ENCODE measurements at places on chromosomes 2 and 18.
A peak's percentile ranks its signal among the peaks of the same experiment; 100 is the strongest.

DNA sequence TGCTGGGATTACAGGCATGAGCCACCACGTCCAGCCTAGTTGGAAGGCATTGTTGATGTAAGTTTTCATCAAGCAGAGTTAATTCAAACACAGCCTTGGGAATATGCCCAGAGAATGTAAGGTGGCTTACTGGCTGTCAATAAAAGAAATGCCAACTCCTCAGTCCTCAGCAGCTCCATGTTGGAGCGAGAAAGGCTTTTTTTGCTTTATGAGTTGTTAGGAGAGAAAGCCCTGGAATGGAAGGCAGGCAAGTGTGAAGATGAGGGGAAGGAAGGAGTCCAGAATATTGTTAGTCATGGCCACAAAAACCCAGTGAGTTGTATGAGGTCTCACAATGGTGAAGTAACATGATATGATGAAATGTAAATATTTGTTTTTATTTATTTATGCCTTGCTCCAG is 57.1 kb downstream of the MAP4K4 start:
- DNase-seq = no peak

DNA sequence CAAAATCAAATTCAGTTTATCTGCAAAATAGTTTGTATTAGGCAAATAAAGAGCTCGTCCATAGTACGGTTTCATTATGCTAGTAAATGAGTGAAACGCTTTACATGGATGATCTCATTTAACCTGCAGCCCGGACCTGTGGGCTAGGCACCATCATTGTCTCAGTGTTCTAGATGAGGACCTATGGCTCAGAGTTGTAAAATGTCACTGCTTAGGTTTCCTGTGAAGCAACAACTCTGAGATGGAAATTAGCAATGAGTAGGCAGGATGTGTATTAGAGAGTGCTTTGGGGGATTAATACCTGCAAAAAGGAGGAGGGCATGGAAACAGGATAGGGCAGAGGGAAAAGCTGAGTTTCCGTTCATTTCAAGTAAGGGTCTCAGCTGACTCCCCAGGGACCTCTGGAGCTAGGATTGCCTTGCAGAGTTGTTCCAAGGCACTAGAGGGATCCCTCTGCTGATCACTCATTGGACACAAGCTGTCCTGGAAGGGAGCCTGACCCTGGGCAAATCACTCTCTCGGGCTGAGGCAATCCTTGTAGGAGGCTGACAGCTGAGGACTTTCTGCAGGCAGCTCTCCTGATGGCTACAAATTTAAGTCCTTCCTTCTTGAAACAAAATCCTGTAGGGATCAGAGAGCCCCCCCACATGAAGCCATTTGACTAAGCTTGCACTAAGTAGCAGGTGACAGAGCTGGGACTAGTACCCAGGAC is 58.8 kb upstream of the SIX2 start:
- DNase-seq = no peak

DNA sequence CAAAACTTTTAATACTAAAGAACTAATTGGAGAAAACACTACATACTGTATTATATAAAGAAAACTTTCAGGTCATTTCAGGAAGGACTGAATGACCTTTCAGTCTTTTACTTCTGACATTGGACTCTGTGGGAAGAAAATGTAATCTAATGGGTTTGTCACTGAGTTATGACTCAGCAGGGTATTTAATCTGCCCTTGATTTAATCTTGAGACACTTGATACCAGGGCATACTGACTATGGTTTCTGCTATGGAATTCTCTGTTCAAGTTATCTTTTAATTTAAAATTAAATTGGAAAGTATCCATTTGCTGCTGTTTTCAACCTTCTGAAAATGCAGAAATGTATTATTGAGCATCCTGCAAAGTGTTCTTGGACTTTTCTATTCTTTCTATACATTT is 354.2 kb upstream of the GALNT5 start:
- no peak for DNase-seq

- DNase-seq = no peak
These were observed 56.6 kb downstream of the SOWAHC start for GRCh38 chr2:109670556-109671411.

GRCh38 chr2:15937882-15938802 is 2.2 kb upstream of the MYCN start:
- DNase-seq = no peak

DNA sequence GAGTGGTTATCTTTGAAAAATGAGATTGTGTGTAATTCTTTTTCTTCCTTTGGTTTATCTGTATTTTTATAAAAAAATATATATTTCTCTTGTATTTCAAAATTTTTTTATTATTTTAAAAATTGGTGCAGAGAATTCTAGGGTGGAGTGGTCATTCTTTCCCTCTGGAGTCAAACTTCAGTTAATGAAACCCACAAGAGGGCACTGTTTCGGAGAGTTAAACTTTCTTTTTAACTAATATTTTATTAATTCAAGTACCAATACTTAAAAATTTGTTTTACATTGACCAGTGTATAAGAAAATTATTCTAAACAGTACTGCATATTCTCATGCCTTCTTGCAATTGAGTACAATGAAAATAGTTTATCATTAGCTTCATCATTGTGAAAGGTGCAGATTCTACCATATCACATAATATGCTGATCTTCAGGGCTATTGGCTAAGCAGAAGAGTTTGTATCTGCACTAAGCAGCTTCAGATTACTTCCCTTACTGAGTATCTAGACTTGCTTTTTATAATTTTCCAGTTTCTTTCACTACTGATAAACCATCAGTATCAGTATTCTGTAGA is 50.1 kb downstream of the HS1BP3 start:
- no peak for DNase-seq

DNA sequence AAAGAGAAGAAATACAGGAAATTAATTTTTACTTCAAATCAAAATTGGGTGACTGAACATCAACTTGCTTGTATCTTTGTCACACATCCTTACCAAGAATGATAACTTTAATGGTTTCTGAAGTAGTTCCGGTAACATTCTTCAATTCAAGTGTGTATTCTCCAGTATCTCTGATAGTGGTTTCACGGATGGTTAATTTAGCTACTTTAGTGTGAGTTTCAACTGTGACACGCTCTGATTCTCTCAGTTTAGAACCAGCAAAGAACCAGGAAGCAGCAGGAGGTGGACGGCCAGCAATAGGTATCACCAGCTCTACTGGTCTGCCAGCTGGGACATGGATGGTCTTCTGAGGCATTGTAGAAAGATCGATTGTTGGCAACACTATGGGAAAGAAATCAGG is 62.3 kb downstream of the PLEKHA3 start:
- no peak for DNase-seq

DNA sequence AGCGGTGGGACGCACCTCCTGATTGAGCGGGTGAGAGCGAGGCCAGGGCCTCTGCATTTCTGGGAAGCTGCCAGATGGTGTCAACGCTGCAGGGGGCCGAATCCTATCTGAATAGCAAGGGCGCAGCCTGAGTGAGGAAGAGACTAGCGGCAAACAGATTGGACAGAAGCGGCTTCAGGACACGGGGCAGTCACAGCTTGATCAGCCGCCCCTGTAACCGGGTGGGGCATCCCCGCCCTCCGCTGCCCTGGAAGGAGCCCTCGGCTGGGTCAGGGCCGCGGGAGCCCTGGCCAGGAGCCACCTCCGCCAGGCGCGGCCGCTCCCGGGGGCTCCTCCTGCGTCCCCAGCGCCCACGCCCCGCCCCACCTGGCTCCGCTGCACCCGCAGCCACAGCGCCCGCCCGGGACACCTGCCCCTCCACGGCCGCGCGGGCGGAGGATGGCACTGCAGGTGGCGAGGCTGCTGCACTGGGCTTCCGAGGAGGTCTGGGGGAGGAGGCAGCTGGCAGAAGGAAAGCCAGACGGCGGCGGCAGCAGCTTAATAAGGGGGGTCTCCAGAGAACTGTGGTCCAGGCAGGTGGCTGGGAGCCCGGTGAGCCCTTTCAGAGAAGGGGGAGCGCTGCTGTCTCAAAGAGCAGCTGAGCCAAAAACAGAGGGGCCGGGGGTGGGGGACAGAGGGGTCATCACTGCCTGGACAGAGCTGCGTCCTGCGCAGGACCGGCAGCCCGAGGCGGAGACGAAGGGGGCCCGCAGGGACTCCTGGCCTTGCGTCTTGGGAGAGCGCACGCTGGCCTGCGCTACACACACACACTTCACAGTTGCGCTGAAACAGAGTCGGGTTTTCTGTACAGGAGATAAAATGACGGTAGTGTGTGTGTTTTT is 18.8 kb upstream of the SOX11 start:
- DNase-seq = no peak

- no peak for DNase-seq
These were observed 1.8 kb upstream of the EVA1A start for GRCh38 chr2:75562513-75562864.

DNA sequence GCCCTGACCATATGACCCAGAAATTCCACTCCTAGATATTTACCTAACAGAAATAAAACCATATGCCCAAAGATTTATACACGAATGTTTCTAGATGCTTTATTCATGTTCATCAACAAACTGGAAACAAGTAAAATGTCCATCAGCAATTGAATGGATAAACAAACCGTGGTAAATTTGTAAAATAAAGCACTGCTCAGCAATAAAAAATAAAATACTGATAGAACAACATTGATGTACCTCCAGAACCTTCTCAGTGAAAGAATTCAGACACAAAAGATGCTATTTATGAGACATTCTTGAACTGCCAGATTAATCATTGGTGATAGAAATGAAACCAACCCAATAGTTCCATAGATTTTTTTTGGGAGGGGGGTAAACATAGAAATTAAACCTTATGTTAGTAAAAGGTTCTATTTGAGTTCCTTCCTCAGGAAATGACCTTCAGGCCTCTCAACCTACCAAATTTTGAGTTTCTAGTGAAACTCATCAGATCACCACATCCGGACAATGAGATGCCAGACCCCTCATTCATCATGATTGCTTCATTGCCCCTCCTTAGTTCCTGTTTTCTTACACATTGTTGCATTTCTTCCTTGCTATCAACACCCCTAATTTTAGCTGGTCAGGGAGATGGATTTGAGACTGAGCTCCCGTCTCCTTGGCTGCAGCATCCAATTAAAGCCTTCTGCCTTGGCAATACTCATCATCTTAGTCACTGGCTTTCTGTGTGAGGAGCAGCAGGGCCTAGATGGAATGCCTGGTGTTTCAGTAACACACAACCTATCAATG is 203.5 kb downstream of the LPIN1 start:
- DNase-seq = no peak

DNA sequence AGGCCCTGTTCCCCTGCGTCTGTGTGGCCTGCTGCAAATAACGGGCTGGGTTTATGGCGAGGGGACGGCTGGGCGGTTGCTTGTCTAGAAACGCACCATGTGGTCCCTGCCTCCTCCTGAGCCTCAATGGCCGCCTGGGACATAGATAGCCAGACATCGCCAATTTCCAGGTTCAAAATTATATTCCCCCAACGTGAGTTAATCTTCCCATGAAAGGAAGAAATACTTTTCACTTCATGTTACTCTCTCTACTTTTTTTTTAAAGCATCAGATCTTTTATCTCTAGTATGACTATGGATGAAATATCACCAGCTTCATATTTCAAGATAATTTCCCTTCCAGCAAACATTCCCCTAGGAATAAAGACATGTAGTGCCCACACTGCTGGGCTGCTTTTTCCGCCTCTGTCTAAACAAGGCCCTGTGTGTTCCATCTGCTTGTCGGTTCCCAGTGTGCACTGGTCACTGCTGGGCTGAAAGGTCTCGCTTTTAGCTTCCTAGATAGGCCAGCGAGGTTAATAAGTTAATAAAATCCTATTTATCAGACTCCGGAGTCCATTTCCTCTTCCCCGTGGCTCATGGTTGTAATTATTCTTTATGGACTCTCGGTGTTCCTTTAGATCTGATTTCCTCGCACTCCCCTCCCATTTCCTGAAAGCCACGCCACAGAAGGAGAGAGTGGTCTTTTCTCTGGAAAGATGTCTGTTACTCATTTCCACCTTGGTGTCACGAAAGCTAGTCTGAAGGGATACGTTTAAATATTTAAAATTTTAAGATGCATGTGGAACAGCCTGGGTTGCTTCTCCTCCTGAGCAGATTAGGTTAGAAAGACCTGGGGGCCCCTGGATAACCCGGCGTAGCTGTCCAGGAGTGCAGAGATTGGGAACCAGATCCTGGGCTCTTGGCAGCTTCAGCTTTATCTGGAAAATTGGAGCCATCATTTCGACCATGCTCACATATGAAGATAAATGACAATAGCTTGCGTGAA is 196.6 kb upstream of the COPS8 start:
- DNase-seq = no peak

DNA sequence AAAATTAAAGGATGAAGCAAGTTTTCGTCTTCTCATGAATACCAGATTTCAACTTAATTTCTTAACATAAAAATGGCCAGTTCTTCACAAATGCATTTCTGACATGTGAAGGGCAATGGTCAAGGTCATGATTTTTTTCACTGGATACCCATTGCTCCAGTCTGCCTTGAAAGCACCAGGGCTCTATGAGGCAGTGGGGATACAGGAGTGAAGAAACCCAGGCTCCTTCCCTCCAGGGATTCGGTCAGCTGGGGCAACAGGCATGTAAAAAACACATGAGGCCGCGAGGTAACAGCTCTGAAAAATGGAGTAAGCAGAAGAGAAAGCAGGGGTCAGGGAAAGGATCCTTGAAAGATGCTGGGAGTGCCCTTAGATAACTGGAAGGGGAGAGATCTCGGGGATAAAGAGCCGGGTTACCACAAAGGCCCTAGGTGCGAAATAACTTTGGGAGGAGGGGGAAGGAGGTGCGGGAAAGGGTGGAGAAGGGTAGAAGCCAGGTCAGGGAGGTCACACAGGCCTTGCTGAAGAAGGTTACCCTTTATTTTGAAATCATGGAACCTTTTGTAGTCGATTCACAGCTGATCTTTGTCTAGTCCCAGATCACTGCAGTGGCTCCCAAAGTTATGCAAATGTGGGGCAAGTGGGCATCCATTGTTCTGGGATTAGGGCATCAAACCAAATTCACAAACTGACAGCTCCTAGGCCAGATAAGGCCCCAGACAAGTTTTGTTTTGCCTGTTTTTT is 5.2 kb upstream of the SPRED2 start:
- no peak for DNase-seq

- DNase-seq = peak; percentile 86
These were observed 6.8 kb downstream of the ZFP36L2 start for GRCh38 chr2:43219383-43220228.

DNA sequence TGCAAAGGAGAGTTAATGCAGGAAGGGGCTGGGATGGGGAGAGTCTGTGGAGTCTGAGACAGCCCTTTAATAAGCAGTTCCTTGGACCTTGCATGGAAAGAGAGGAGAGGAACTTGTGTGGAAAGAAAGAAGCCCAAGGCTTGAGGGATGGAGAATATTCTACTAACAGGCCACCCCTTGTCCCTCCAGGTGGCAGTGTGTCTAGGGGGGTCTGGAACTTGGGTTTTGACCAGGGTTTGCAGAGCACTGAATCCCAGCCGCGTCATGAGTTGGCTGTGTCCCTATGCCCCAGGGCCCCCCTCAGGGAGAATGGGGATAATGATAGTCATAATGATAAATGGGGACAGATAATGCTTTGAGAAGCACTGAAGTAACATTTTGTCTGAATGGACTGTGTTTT is 15.0 kb downstream of the TCF7L1 start:
- no peak for DNase-seq

DNA sequence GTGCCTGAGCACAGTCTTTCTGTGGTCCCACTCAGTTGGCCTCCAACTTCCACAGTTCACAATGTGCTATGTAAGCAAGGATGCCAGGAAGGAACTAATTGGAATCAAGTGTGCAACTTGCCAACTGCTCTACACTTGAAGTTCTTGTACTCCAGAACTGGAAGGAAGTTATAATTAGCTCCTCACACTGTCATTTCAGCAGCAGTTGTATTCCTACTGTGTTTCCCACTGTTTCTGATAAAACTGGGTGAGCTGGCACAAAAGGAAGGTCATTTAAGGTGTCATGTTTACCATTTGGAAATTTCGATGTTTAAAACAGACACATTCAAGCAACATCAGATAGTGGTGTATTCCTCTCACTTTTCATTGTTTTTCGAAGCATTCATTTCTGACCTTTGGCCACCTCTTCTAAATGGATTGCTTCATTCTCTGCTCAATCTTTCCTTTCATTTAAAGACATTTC is 84.2 kb downstream of the ANTXR1 start:
- DNase-seq = no peak
